ENCODE measurements at places on chromosomes 4 and X.

DNA sequence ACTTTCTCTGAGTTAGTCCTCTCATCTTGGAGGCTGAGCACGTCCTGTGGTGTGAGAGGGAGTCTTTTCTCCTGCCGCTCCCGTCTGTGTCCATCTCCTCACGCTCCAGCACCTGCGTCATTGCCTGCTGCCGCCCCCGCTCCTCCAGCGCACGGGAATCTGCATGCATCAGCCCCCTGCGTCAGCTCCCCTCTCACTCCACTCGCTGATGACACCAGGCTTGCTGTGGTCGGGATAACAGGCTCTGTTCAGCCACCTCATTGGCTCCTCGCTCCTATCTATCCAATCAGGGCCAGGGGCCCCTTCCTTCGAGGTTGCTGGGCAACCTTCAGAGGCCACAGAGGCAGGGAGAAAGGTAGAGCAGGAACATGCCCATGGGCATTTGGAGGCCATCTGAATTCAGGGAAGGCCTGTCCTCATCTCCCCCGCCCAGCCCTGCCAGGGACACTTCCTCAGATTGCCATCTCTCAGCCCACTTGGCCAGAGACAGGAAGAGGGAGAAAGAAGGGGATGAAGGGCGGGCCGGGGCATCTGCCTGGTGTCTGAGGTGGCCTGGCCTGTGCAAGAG, 9.3 kb downstream of the ZNF185 start:
- DNase-seq = peak; percentile 88

DNA sequence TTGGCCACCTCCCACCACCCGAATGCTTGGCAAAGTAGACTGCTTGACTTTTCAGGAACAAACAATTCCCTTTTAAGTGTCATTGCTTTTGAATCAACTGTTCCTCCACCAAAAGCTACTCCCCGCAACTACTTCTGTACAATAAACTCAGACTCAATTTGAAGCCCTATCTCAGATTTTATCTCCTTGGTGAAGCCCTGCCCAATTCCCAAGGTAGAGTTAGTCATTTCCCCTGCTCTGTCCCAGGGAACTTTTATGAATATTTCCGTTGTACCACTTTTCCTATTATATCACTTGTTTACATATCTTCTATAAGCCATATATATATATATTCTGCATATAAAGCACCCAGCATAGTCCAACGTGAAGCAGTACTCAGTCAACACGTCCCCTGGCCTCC, 102.8 kb downstream of the C4orf51 start:
- no peak for DNase-seq

GRCh38 chrX:68354879-68355628, 78.2 kb downstream of the OPHN1 start:
- DNase-seq = no peak

- DNase-seq = no peak
These were observed 70.5 kb downstream of the ARHGAP10 start for GRCh38 chr4:147802346-147802745.

DNA sequence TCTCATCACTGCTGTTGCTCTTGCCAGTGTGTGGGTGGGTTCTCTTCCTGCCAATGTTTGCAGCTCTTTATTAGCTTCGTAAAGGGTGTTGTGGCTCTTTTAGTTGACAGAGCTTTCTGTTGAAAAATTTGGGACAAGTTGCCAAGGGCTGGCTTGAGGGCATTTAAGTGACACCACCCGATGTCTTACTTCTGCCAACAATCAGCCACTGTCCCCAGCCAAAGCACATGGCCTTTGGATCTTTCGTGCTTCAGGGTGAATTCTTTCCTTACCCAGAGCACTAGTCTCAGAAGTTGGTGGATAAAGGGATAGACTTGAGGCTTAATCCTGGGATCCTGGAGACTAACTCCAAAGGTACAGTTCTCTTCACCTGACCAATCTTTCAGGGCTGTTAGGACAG, 113.6 kb downstream of the SOX3 start:
- DNase-seq = no peak

- DNase-seq = no peak
These were observed 903.4 kb downstream of the TECRL start for GRCh38 chr4:63505714-63506460.

DNA sequence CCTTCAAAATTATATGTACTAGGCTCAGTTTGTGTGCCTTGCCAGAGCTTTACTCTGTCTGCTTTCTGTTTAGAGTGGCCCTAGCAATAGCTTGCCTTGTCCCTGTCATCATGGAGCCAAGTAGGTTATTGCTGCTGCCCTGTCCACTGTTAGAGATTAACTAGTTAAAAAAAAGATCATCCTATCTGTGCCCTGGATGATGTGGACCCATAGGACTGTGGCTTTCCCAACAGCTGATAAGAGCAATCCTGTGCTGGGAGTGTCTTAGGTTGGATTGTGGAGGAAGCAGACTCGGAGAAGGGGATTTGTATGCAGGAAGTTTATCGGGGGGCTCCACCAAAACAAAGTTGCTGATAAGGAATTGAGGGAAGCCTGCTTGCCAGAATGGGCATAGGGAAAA, 23.8 kb downstream of the PPP1R2C start:
- no peak for DNase-seq

DNA sequence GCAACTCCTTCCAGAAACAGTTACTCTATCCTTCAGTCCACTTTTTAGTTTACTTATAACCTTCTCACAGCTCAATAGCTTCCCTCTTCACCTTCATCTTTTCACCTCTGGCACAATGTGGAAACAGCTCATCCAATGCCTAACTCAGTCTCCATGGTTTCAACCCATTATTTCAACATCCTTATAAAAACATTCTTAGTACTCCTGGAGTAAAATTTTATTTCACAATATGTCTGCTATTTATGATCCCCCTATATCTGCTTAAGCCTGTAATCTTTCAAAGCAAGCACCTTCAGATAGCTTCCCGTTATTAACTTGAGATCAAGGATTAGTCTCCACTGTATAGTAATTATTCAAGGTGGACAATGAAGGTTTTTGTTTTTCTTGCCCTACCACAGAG, 156.3 kb downstream of the GASK1B start:
- DNase-seq = no peak

DNA sequence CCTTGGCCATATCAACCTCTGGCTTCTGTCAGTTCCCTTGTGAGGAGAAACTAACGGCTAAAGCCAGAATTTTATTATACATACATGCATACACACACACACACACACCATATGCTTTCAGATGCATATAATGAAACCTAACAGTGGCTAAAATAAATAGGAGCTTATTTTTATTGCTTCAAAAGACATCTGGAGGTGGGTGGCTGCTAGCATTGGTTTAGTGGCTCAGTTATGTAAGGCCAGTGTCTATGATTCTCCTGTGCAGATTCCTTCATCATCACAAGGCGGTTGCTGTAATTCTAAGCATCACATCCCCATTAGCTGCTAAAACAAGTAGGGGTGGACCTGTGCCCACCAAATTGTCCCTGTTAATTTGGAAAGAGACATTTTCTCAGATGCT, 110.8 kb downstream of the MAPK10 start:
- DNase-seq = no peak

DNA sequence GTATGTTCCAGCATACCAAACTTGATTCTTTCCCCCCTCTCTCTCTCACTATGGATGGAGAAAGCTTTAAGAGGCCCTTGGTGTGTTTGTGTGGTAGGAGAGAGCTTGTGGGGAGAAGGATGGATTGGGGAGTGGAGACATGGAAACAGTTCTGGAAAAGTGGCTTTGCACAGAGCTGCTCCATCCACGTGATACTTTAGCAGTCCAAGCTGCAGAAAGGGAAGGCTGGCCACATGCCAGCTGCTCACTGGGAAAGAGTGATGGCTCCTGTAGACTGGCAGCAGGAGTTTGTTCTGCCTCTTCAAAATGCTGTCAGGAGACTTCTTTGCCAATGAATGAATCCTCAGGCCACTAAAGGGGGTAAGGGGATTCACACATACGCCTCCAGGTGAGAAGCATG, 21.7 kb upstream of the SEC24B start:
- DNase-seq = no peak

Measured in mesenchymal stem cell (in vitro differentiated cells and primary cell).